Activated T-helper 1 cell treated with Interleukin-2 at 50 U/mL for 16 hours (primary cell): ENCODE measurements at places on chromosomes 5 and 9.

GRCh38 chr5:103511554-103511885, 51.1 kb downstream of the NUDT12 start:
- no peak for DNase-seq

DNA sequence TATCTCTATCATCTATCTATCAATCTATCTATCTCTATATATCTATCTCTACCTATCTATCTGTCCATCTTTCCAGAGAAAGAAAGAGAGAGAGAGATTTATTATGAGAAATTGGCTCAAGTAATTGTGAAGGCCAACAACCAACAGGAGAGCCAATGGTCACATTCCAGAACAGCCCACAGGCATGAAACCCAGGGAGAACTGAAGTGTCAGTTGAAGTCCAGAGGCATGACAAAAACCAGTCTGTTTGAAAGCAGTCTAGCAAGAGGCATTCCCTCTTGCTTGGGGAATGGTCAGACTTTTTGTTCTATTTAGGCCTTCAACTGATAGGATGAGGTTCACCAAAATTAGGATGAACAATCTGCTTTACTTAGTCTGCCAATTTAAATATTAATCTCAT, 87.6 kb upstream of the PLCXD3 start:
- no peak for DNase-seq

GRCh38 chr5:124133406-124133805, 613.0 kb downstream of the ZNF608 start:
- DNase-seq: no peak

DNA sequence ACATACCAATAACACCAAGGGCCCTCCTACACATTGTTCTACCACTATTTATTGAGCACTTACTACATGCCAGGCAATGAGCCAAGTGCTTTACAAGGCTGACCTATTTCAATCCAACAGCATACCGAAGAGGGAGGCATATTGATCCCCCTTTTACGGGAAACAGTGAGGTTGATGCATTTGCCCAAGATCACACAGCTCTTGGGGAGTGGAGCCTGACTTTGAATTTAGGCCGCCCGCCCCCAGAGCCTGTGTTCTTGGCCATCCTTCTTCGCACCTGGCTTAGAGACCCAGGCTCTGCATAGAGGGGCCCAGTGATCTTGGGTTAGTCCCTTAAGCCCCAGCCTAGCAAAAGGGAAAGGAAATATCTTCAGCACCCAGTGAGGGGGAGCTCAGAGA, 158.1 kb upstream of the IER5L start:
- no peak for DNase-seq

- no peak for DNase-seq
Observed at GRCh38 chr5:154465169-154465568, 12.9 kb downstream of the HAND1 start.

GRCh38 chr5:44770780-44771717, 37.7 kb upstream of the MRPS30 start:
- no peak for DNase-seq

- no peak for DNase-seq
Observed at GRCh38 chr5:133853646-133854365, 114.6 kb downstream of the C5orf15 start.

DNA sequence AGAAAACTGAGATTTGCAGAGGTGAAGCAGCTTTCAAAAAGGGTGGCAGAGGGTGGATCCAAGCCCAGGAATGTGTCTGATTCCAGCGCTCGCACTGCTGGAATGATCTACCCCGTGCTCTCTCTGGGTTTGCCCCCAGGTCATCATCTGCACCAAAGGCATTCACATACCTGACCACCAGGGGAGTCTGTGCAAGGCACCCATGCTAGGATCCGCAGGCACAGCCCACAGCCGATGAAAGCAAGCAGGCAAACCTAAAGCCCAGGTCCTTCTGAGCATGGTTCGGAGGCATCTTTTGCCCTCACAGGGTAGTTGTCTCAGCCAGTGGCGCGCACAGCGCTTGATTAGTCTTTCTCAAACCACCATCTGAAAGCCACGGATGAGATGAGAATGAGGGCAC, 56.6 kb downstream of the TEK start:
- no peak for DNase-seq

DNA sequence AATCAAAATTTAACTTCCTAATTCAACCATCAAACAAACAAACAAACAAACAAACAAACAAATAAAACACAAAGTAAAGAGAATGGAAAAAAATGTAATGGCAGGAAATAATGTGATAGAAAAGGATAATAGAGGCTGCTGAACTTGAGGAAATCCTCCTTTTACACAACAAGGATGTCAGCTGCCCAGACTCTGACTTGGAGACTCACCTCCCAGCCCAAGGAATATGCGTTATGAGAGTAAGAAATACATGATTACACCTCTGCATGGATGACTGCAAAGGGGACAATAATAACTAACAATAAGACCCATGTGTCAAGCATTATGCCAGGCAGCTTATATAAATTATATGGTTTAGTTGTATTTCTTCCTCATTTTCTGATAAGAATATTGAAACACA, 46.6 kb upstream of the JAK2 start:
- no peak for DNase-seq

DNA sequence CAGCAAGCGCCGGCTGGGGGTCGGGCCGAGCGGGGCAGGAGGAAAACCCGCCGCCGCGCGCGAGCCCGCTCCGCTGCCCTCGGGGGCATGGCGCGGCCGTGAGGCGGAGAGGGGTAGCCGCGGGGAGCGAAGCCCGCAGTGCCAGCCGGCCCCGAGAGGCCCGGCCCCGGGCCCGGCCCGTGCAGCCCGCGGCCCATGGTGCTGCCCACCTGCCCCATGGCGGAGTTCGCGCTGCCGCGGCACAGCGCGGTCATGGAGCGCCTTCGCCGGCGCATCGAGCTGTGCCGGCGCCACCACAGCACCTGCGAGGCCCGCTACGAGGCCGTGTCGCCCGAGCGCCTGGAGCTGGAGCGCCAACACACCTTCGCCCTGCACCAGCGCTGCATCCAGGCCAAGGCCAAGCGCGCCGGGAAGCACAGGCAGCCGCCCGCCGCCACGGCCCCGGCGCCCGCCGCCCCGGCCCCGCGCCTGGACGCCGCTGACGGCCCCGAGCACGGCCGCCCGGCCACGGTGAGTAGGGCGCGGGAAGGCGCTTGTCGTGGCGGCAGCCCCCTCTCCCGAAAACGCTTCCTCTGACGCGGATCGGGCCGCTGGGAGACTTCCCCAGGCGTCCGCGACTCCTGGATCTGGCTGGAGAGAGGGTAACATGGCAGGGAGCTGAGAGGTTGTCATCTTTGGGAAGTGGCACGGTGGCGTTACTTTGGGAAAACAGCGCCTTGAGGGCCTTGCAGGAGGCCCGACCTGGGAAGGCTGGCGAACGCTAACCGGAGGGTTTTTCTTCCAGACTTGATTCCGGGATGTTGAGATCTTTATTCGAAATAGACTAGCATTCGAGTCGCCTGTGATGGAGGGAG, 523 bp downstream of the MAML1 start:
- peak; percentile 26 for DNase-seq

DNA sequence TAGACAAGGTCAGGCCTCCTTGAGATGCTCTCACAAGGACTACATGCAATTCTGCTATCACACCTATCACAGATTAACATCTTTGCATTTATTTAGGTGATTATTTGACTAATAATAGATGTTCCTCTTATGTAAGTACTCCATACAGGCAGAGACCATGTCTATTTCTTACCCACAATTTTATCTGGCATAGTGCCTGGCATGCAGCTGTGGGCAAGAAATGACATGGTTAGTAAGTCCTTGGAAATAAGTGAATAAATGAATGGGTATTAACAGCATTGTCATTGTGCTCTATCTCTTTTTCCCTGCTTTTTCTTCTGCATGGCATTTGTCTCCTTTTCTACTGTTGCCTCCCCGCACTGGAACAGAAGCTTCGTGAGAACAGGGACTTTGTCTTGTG, 49.4 kb downstream of the SLC22A5 start:
- no peak for DNase-seq

GRCh38 chr5:17772232-17772631, 138.0 kb downstream of the TAF11L14 start:
- DNase-seq: no peak

DNA sequence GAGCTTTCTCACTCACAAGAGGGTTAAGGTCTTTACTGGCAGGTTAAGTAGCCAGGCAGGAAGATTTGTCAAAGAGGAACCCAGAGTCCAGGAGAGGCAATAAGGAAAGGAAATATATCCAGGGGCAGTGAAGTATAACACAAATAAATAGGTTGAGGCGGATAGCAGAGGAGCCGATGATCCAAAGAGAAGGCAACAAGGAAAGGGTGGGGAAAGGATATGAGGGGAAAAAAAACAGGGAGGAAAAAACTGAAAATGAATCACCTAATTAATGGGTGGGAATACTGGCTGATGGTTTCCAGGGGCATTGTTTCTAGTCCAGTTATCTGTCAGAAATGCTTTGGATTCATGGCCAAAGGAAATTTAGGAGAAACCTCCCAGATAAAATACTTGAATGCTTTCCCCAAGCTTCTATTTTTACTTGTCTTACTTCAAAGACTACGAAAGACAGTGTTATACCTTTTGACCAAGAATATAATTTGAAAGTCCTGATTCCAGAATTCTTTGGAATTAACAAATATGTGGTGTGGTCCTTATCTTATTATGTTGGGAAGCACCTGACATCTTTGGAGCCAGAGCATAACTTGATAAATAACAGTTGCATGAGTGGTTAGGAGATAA, 146.5 kb downstream of the AOPEP start:
- no peak for DNase-seq

GRCh38 chr9:106277966-106278365, 583.6 kb downstream of the TMEM38B start:
- DNase-seq: no peak

- no peak for DNase-seq
Observed at GRCh38 chr5:141846031-141846430, 32.2 kb downstream of the PCDH1 start.

GRCh38 chr5:154207204-154207603, 16.7 kb downstream of the GALNT10 start:
- DNase-seq: no peak

DNA sequence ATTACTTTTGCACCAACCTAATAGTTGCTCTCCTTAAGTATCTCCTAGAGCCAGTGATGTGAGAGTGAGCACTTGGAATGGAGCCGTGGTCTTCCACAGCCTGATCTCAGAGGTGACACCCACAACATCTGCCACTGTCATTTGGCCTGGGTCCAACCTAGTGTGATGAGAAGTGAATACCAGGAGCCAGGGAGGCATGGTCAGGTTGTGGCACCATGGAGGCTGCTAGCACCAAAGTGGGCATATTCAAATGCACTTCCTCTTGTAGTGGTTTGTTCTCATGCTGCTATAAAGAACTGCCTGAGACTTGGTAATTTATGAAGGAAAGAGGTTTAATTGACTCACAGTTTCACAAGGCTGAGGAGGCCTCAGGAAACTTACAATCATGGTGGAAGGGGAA, 22.6 kb upstream of the CEP72 start:
- no peak for DNase-seq

DNA sequence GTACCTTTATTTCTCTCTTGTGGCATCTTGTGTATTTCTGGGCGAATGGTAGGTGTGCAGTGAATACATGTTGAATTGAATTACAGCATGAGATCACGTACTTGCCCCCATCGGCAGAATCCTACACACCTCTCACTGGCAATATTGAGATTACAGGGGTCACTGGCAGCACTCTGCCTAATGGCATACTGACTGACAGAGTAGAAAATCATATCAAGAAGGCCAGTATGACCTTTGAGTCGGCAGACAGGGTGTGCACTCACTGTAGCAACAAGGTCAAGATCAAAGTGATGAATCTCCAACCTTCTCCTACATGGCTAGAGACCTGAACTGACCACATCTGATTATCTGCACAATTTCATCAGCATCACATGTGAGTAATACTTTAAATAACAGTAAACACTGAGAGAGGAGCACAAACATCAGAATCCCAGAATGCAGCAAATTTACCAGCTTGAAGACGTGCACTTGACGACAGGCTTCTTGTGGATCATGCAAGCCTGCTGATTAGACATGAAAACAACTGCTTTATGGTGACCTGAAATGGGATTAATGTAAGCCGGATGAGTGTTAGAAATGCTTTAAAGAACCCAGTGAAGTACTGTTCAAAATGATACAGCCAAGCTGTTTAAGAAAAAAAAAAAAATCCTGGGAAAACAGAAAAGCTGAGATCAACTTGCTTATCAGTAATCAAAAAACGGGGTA, 267.1 kb upstream of the EFNA5 start:
- no peak for DNase-seq

DNA sequence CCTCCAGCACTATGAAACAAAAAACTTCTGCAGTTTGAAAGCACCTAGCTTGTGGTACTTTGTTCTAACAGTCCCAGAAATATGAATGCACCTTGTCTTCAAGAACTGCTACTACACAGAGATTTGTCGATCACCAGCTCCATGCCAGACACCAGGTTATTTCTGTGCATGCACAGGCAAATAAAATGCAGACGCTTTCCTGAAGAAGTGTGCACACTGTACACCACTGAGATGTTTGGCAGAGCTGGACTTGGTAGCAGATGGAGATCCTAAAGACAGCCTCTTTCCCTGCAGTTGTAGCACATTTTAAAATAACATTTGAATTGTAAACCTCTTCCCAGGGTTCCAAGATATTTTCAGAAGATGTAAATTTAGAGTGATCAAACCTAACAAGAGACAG, 730.0 kb downstream of the MTRR start:
- DNase-seq: no peak

DNA sequence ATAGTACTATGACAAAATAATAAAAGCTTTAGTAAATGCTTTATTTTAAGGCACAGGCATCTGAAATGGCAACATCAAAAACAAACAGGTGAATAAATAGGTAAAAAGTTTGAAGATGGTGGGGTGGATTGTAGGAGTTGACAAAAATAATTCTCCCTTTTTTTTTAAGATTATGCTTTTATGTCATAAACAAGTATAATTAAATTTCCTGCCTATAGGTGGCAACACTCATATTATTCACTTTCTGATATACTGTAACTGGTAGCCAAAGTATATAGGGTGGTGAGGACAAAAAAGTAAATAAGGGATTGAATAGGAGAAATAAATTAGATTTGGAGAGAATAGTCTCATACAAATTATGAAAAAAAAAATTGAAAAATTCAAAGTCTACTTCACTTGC, 120.0 kb upstream of the ACOT12 start:
- DNase-seq: no peak

DNA sequence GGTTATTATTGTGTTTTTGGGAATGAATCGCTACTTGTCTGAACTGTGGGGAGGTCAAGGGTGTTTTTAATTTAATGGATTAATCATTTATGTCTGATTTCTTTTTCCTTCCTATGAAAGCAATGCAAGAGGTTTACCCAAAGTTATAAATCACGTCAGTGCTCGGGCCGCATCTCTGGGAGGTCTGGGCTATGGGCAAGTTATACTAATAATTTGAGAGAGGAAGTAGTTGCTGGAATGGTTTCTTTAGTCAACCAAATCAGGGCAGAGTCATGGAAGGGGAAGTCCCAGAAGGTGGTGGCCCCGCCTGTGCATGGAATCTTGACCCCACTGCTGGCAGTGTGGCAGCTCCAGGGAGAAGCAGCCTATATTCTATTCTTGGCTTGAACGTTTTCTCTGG, 180.2 kb downstream of the HSPA4 start:
- DNase-seq: no peak

DNA sequence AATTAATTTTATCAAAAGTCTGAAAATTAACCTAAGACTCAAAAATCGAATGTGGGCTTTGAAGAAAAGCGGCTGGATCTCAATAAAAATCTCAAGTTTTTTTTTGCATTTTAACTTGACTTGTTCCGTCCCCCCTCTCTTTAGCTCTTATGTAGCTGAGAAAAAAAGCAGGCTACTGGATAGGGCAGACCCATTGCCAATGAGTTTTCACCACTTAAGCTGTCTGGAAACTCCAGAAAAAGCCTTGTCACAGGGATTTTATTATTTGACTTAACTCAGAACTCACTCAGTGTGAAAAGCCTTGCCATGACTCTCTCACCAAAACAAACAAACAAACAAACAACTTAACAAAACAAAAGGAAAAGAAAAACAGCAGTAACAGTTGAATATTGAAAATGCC, 247.4 kb downstream of the CDH9 start:
- DNase-seq: no peak
